ENCODE measurements at places on chromosomes 2 and 18.

- no peak for DNase-seq
Observed at GRCh38 chr2:157197848-157198247, 59.7 kb upstream of the GALNT5 start.

DNA sequence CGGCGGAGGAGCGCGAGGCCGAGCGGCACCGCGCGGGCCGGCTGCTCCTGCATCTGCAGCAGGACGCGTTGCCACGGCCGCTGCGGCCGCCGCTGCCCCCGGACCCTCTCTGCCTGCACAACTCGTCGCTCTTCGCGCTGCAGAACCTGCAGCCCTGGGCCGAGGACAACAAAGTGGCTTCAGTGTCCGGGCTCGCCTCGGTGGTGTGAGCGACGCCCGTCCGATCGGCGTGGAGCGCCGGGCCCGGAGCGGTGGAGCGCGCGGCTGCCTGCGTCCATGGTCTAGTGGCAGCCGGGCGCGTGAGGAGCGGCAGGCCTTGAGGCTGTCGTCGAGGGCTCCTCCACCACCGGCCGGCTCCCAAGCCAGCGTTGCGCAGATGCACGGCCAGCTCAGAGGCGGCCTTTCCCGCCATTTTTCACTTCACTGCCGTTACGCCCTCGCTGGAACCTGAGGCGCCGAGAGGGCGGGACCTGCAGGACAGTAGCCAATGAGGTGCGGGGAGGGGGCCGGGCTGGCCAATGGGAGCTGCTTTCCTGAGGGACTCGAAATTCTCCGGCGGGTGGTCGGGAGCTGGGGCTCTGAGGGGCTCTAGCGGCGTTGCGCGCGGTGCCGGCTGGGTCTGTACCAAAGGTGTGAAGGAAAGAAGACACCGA, 1.9 kb downstream of the TLX2 start:
- DNase-seq, result peak; percentile 85

DNA sequence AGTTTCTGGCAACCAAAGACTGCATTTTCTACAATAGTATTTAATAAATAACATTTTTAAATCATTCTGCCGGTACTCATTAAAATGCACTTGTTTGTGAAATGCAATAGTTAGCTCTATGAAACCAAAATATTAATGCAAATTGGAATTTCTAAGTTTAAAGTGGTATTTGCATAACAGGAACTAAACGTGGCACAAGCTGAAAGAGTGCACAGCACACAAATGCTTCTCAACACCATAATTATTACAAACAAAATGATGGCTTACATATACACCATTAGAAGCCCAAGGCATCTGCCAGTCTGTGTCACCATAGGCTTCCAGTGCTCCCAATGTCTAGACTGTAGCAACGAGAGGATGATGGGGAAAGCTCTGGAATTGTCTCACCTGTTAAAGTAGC, 280.5 kb downstream of the TCF4 start:
- DNase-seq, result no peak

DNA sequence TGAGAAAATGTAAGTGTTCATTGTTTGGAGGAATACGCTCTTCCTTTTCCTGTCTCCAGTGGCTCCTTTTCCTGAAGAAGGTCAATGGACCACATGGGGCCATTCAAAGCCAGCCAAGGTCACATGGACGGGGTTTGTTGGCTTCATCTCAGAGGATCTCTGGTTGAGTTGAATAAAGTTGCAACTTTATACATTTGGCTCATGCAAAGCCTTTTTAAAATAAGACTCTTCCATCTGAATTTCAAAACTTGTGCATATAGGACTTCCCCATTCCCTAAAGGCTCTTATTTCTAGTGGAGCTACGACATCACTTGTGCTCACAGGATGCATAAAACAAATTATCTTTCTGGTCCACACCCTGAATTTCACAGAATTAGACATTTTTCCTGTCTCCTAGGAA, 235.5 kb downstream of the CMPK2 start:
- no peak for DNase-seq

GRCh38 chr2:240236217-240237111, 96.0 kb upstream of the OTOS start:
- peak; percentile 74 for DNase-seq

GRCh38 chr2:222024932-222025880, 273.6 kb downstream of the PAX3 start:
- DNase-seq, result peak; percentile 11

DNA sequence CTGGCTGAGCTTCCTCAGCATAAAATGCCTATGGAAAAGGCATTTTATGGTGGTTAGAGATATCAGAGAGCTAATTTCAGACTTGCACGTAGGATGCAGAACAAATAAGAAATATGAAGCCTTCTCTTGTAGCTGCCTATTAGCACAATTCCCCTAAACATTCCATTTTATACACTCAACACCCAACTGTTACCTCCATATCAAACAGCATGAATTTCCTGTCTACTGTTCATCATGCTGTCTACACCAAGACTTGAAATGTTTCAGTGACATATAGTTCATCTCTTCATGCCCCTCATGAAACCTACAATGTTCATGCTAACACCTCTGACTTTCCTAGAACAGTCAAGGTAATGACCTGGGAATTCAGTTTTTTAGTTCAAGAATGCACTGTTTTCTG, 249.9 kb downstream of the PIEZO2 start:
- DNase-seq, result no peak

GRCh38 chr2:182006595-182007341, 21.1 kb downstream of the PPP1R1C start:
- DNase-seq, result no peak

- no peak for DNase-seq
Observed at GRCh38 chr2:234916674-234917073, 35.1 kb upstream of the SH3BP4 start.

DNA sequence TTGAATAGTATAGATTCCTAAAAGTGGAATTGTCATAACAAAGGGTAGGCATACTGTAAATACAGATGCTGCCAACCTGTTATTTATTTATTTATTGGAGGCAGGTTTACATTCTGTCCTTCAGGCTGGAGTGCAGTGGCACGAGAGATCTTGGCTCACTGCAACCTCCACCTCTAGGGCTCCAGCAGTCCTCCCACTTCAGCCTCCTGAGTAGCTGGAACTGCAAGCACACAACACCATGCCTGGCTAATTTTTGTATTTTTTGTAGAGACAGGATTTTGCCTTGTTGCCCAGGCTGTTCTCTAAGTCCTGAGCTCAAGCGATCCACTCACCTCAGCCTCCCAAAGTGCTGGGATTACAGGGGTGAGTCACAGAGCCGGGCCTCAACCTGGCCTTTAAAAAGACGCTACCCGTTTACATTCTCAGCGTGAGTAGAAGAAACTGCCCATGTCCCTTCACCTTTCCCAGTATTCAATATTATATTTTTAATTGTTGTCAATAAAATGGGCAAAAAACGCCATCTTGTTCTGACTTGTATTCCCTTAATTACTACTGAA, 3.0 kb upstream of the ROCK2 start:
- no peak for DNase-seq

GRCh38 chr18:64276311-64277090, 127.6 kb upstream of the LINC00305 start:
- DNase-seq, result no peak

GRCh38 chr2:24297663-24298062, 62.7 kb downstream of the ITSN2 start:
- DNase-seq, result no peak

DNA sequence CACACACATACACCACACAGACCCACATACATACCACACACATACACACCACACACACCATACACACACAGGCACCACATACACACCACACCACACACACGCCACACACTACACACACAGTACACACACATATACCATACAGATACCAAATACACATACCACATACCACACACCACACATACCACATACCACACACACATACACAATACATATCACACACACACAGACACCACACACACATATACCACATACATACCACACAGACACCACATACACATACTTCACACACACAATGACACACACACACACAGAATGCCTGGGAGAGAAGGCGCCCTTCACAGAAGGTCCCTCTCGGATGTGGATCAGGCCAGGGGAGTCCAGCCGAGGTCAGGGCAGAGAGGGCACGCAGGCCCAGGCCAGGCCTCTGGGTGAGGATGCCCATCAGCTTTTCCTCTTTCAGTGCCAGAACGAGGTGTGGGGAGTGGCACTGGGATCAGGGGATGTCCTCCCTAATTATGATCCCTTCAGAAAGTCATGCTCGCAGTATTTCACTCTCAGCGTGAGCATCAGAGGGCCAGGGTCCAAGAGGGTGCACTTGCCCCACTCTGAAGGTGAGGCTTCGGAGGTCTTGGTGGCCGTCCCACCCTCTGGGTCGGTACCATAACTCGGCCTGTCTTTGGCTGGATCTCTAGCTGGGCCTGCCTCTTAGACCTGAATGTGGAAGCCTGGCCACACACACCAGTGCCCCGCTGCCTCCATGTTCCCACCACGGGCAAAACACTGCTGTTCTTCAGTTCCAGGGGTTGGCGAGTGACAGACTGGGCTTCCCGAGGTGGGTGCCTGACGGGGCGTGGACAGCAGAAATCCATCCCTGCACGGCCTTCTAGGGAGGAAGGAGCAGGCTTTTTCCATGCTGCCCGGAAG, 70.6 kb upstream of the ODC1 start:
- no peak for DNase-seq

GRCh38 chr2:48983551-48983950, 170.8 kb downstream of the FSHR start:
- no peak for DNase-seq

DNA sequence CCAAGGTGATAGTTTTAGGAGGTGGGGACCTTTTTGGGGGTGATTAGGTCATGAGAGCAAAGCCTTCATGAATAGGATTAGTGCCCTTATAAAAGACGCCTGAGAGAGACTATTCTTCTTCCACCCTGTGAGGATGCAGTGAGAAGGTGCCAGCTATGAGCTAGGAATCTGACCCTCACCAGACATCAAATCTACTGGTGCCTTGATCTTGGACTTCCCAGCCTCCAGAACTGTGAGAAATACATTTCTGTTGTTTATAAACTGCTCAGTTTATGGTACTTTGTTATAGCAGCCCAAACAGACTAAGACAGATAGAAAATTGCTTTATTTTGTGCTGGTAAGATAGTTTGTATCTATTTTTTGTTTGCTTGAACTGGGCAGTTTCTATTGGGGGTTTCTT, 40.1 kb downstream of the PHLPP1 start:
- DNase-seq, result no peak

DNA sequence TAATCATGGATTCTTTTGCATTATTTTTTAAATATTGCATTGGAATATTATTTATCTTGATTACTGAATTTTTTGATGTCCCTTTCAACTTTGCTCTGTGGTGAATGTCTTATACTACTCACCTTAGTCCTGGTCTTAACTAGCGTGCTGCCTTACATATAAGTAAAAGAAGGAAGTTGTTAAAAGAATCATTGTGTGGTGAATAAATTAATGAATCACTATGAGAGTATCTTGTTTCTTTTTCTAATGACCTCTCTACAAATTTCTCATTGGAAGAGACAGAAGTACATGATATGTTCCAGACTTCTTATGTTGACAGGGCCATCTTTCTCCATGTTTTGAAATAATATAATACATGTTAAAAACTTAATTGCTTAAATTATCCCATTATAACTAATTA, 432.6 kb upstream of the MMADHC start:
- DNase-seq, result no peak

DNA sequence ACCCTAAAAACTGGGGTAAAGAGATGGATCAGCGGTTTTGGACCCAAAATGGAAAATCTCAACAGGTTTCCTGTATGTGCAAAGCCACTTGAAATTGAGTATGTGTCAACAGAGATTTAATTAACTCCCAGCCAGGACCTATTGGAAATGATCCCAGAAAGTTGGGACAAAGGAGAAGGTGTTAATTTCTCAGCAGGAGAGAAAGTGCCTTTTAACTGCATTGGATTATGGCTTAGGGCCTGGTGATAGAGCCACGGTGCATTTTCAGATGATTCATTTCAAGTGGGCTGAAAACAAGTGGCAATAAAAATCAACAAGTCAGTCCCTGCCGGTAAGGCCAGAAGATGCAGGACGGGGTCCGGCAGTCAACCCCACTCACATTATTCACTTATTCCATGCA, 80.2 kb upstream of the BCL11A start:
- peak; percentile 15 for DNase-seq

GRCh38 chr2:85405201-85406059, 4.7 kb downstream of the CAPG start:
- DNase-seq, result no peak

GRCh38 chr2:145764631-145765030, 1244.7 kb upstream of the ZEB2 start:
- DNase-seq, result no peak

DNA sequence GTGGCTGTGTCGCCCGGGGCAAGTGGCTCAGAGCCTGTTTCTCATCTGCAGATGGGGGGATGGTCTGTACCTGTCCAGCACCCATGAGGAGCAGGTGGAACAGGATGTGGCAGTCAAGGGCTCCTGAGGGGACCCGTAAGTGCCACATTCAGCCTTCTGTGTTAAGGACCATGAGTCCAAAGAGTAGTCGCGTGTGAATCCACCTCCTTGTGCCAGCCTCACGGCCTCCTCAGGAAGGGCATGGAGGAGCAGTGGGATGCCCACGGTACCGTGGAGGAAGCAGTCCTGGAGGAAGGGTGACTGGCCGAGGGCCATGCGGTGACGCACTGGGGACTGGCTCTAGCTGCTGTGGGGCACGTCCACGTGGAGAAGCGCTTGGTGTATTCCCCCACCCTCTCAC, 61.1 kb downstream of the ODC1 start:
- DNase-seq, result no peak

DNA sequence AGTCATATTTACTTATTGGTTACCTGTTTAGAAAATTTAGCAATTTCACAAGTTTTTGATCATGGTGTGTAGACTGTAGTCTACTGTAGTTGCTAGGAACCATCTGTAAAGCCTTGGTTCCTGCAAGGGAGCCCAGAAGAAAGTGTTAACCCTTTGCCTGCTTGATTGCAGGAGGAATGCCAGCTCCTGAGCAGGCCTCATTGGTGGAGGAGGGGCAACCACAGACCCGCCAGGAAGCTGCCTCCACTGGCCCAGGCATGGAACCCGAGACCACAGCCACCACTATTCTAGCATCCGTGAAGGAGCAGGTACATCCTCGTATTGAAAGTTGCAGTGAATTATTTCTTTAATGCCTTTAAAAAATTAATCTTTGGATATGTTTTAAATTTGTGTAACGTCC, 76.3 kb downstream of the PKP4 start:
- no peak for DNase-seq

GRCh38 chr2:72678024-72678423, 147.8 kb downstream of the EXOC6B start:
- no peak for DNase-seq

- no peak for DNase-seq
Observed at GRCh38 chr2:64295326-64296139, 151.3 kb upstream of the PELI1 start.

GRCh38 chr18:60358516-60358915, 14.1 kb downstream of the MC4R start:
- DNase-seq, result no peak

GRCh38 chr2:47218066-47218581, 63.0 kb upstream of the STPG4 start:
- no peak for DNase-seq

All from ELF-1 (cell line).